ENCODE measurements at places on chromosomes 4 and X. TPM values are rescaled to one million over a fixed set of nuclear protein-coding genes. Genes with fewer than 3 reads are reported as not detected.
A peak's percentile ranks its signal among the peaks of the same experiment; 100 is the strongest.

The TRIML2 gene
- not detected for total RNA-seq

The HMGB3 gene
- total RNA-seq = 35.7 TPM

The DCX gene
- 216 TPM for total RNA-seq

The SYAP1 gene
- total RNA-seq = 15.1 TPM

The PAGE4 gene
- total RNA-seq = not detected

The AKAP14 gene
- total RNA-seq = 2.4 TPM

The UGT2B7 gene
- total RNA-seq = not detected

The STEEP1 gene
- total RNA-seq = 27.9 TPM

The UGT2A1 gene
- not detected for total RNA-seq

The RBMXL3 gene
- not detected for total RNA-seq

The ADGRG4 gene
- not detected for total RNA-seq

The DUSP21 gene
- total RNA-seq = not detected

The SPACA5B gene
- not detected for total RNA-seq

DNA sequence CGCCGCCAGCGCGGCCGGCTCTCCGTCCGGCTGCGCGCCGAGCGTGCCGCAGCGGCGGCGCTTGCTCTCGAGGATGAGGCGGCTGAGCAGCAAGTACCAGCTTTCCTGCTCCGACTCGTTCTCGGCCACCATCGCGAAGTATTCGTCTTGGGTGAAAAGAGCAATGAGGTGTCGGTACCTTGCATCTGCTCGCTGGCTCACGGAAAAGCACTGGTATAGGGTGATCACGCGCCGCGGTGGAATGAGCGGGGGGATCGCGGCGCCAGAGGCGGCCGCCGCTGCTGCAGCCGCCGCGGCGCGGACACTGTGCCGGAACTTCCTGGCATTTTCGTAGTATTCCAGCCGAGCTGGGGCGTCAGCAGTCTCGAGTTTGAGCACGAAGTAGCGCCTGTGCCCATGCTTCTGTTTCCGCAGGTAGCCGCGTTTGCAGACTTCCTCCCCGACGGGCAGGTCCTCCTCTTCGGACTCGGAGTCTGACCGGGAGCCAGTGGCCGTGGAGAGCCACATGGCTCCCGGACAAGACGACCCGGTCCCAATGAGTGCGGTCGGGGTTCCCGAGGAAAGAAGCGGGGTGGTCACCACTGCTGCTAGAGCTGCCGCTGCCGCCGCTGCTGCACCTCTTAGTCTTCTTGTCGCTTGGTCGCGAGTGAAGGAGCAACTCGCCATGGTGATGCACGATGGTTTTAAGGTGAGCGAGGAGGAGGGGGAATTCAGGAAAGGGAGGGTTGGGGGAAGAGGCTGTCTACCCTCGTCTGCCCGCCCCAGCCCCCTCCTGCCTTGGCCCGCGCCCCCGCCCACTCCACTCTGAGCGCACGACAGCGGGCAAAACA, 469 bp downstream of the IRS4 start:
- no peak for DNase-seq

DNA sequence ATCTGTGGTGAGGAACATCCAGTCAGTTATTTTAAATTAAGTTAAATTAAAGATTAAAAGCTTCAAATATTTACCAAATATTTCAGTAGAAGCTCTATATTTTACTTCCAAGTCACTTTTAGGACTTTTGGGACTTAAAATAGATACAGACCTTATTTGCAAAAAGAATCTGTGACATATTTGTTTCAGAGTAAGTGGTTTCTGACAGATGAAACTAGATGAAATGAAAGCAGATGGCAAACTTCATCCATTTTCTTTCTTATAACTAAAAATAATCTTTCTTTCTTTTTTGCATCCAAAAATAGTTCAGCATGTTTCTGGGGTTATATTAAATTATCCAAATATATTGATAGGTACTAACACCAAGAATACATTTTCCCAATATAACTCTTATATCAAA, 6.6 kb upstream of the UTP3 start:
- DNase-seq = no peak

GRCh38 chr4:740656-741282, 35.1 kb downstream of the PCGF3 start:
- no peak for DNase-seq

- DNase-seq = no peak
Measured at GRCh38 chr4:56183344-56183959, 203.8 kb downstream of the AASDH start.

- no peak for DNase-seq
Measured at GRCh38 chrX:149363965-149364364, 141.1 kb downstream of the IDS start.

DNA sequence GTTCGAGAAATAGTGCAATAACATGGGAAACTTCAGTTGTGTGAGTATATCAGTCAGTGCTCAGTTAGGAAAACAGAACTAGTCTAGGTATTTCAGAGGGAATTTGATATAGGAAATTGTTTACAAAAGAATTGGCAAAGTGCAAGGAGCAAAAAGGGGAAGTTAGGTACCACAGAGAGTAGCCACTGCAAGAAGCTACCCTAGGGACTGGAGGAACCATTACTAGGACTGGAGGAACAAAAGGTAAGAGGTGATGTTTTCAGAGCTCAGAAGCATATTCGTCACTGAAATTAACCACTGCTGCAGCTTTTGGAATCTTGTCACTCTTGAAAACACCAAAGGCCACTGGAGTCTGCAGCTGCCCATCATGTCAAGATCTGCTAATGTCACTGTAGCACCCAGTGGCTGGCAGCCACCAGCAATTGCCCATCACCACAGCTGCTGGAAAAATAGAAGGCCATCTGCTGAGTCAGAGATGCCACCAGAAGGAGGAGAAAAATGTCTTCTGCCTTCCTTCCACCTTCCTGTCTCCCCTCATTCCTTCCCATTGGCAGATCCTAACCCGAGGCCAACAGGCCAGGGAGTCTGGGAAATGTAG, 160.6 kb upstream of the RPS6KA3 start:
- no peak for DNase-seq

GRCh38 chr4:98662626-98663225, 4.3 kb upstream of the TSPAN5 start:
- no peak for DNase-seq

- no peak for DNase-seq
Measured at GRCh38 chrX:10483191-10483831, 137.1 kb downstream of the MID1 start.

GRCh38 chrX:136674270-136674985, 26.5 kb downstream of the CD40LG start:
- no peak for DNase-seq

DNA sequence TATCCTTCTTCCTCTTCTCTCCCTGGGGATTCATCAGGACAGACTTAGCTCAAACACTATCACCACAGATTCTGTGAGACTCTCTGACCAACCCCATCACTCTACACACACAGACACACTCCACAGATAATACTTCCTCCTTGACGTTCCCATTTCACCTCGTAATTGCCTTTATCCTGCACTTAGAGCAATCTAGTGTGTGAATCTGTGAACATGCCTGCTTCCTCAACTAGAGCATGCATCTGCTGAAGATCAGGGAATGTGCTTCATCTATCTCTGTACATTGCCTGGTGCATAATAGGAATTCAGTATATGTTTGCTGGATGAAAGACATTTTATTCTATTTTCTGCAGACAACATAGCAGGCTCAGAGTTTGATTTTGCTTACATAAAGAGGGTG, 25.1 kb upstream of the HS6ST2 start:
- no peak for DNase-seq

GRCh38 chr4:56799161-56799759, 22.2 kb downstream of the SPINK2 start:
- no peak for DNase-seq

DNA sequence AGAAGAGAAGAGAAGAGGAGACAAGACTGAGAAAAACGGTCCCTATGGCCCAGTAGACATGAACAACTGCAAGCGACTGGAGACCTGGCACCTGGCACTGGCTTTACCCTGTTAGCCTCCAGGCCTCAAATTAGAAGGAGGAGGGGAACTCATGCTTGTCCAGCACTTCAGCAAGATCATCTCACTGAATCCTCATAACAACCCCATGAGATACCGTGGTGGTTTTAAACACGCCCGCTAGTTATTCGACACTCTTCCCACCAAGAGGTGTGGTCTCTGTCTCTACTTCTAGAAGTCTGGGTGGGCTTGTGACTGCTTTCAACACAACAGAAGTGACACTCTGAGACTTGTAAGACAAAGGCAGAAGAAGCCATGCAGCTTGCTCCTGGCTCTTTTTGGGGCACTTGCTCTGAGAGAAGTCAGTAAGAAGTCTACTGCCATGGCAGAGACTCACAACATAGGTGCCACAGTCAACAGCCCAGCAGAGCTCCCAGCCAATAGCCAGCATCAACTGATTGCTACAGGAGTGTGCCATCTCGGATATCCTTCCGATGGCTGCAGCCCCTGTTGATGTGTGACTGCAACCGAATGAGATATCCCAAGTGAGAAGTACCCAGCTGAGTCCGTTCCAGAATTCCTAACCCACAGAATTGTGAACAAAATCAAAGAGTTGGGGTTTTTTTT, 34.0 kb upstream of the BCOR start:
- no peak for DNase-seq

DNA sequence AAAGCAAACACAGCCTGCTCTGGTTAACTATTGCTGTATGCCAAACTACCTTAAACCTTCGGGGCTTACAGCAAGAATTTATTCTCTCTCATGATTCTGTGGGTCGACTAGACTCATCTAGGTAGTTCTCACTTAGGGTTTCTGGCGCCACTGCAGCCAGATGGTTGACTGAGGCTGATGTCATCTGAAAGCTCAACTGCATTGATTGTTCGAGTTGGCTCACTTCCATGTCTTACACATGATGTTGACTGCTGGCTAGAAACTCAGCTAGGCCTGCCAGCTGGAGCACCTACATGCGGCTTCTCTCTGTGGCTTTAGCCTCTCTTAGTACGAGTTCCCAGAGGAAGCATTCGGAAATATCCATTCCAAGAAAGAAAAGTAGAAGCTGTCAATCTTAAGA, 103.2 kb downstream of the SRPX start:
- no peak for DNase-seq

DNA sequence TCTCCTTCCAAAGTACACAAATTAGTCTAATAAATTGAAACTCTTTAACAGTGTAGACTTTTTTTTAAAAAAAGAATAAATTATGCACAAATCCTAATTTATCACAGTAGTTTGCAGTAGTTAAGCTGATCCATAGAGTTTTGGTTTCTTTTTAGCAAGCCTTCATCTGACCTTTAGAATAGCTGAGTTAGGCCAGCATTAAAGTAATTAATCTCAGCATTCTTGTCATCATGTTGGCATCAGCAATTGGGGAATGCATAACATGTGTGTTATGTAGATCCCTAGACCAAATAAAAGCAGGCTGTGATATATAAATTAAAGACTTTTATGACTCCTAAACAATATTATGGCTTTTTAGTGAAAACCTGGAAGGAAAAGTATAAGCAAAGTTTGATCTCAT, 426.5 kb upstream of the PABPC4L start:
- no peak for DNase-seq

GRCh38 chrX:15785176-15785750, 5.0 kb upstream of the ZRSR2 start:
- DNase-seq = no peak

DNA sequence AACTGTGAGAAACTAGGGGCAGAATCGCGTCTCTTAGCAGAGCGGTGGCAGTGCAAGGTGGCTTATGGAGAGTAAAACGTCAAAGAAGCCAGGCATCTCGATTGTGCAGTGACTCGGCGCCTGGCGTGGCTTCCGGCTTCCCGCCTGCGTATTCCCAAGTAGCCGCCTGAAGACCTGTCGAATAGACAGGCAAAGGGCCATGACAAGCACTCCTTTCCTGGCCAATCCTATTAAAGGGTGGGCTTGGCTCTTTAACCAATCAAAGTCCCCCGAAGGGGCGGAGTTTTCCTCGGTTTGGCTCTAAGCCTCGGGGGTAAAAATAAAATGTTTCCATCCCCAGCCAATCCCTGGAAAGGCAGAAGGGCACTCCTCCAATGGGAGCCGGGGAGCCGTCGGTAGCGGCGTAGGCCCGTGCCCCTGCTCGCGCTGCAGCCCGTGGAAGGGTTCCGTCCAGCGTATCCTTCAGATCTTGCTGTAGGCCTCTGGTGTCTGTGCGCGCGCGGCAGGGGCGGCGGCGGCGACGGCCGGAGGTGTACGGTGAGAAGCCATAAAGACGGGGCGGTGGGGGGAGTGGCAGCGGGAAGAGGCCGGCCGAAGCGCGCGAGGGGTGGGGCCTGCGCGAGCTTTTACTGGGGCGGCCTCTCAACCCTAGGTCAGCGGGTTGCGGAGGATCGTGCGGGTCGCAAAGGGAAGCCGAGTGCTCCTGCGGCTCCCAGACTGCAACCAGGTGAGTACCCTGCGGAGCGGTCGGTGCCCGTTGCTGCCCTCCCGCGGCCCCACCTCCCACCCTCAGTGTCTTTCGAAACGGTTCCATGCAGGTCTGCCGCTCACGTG, at the start of gene KANTR:
Gene KANTR (plus strand): TSS at position 395 of the 834 bp plus-strand sequence. CDS start 30,131 bp downstream, outside the sequence.
- peak; percentile 91 for DNase-seq

DNA sequence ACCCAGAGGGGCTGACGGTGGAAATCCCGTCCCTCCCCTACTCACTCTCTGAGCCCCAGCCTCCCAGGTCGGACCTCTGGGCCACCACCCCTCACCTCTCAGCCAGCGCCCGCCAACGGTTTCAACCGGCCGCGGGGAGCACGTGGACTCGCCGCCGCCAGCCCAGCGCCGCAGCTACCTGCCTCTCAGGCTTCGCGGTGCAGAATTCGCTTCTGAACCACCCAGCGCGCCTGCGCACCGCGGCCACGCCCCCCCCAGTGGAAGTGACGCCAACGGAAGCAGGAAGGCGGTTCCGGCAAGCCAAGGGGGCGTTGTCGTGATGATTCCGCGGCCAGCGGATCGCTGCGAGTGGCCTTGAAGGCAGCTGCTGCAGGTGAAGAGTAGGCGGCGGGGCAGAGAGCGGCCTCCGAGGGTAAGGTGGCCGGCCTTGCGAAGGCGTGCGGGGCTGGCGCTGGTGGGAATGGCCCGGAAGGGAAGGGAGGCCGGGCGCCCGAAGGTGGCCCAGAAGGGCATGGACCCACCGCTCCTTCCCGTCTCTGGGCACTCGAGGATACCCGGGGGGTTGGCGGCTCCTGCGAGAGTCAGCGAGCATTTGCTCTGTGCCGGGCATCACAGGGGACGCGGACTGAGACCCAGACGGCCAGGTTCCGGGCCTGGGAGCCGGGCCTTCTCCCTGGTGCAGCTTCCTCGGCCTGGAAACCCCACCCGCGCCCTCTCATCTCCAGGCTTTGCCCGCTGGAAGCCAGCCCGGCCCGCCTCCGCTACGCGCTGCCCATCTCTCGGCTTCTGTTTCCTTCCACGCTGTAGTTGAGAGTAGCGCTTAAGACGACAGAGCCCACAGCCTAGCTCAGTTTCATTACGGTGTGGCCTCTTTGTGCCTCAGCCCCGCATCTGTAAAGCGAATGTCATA, at the start of the genes LYAR and ZBTB49:
Gene LYAR (minus strand): TSS at position 214 of the 910 bp plus-strand sequence. CDS start 6,412 bp downstream, outside the sequence.
Gene ZBTB49 (plus strand): TSS at position 311 of the 910 bp plus-strand sequence. CDS start 9,695 bp downstream, outside the sequence.
- peak; percentile 95 for DNase-seq

DNA sequence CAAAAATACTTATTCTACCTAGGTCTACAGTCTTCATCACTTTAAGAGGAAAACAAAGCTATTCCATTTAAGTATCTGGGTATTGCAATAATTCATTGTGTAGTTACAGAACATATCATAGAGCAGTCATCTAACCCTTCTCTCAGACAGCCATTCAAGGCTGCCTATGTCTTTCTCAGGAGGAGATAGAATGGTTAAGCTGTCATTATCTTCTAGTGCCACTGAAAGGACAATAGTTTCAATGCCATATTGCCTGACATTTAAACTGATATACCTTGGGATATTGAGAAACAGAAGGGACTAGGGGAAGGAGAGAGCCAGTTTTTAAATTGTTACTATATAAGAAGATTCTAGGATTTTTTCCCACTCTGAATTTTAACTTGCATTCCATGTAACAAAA, 527.0 kb downstream of the GRID2 start:
- DNase-seq = no peak

GRCh38 chrX:20442597-20442996, 175.9 kb upstream of the RPS6KA3 start:
- DNase-seq = no peak
